ENCODE measurements at places on chromosomes 16 and 17.

- peak; percentile 32 for DNase-seq
Measured at GRCh38 chr17:62965174-62965685, 805 bp upstream of the TANC2 start.

- DNase-seq = no peak
Measured at GRCh38 chr17:56918916-56919315, 5.1 kb upstream of the TRIM25 start.

GRCh38 chr17:229709-230394 is 48.4 kb upstream of the DOC2B start:
- no peak for DNase-seq

DNA sequence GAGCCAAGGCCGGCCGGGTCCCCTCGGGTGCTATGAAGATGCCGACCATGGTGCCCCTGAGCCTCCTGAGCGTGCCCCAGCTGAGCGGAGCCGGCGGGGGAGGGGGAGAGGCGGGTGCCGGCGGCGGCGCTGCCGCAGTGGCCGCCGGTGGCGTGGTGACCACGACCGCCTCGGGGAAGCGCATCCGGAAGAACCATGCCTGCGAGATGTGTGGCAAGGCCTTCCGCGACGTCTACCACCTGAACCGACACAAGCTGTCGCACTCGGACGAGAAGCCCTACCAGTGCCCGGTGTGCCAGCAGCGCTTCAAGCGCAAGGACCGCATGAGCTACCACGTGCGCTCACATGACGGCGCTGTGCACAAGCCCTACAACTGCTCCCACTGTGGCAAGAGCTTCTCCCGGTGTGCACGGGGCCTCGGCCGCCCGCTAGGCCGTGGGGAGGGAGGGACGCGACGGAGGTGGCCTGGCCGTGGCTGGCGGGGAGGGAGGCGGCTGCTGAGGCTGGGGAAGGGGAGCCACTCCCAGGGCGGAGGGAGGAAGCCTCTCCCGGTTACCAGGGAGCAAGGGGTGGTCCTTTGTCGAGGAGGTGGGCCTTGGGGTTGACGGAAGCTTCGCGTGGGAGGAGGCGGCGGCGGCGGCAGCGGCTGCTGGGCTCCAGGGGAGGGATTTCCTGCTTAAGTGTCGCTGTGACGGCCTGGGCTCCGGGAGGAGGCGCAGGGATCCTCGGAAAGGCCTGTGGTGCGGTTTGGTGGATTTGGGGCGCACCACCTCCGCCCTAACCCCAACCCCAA is 1.3 kb downstream of the MAZ start:
- peak; percentile 95 for DNase-seq

DNA sequence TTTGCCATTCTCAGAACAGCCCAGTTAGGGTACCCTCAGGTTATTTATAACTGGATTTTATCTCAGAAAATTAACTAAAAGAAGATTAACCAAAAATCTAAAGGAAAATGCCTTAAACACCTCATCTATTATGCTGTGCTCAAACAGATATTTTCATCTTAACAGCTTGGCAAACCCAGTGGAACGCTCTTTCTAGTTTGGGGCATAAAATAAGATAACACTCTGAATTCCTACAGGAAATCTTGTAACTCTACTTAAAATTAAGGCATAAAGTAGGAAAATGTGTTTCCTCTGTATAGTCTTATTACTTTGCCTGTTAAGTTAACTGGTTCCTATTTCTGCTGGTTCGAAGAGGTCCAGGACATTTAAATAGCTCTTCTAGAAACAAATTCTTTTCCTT is 723.9 kb downstream of the MAF start:
- no peak for DNase-seq

DNA sequence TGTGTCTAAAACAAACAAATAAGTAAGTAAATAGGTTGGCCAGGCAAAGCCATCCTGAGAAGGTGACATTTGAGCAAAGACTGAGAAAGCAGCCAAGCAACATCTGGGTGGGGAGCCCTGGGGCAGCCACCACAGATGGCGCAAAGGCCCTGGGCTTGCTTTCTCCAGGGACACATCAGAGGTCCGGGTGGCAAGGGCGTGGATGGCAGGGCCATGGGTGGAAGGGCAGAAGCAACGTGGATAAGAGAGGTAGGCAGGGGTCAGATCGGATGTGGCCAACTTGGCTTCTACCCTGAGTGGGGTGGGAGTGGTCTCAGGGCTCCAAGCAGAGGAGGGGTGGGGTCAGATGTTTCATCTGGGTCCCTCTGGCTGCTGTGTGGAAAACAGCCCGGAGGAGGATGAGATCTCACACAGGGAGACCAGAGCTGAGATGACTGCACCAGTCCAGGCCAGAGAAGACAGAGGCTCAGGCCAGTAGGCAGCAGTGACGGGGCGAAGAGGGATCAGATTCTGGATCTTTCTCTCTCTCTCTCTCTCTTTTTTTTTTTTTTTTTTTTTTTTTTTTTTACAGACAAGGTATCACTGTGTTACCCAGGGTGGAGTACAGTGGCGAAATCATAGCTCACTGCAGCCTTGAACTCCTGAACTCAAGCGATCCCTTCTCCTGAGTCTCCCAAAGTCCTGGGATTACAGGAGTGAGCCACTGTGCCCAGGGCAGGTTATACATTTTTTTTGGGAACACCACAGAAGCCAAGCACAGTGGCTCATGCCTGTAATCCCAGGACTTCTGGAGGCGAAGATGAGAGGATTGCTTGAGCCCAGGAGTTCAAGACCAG is 6.1 kb upstream of the SPN start:
- no peak for DNase-seq

DNA sequence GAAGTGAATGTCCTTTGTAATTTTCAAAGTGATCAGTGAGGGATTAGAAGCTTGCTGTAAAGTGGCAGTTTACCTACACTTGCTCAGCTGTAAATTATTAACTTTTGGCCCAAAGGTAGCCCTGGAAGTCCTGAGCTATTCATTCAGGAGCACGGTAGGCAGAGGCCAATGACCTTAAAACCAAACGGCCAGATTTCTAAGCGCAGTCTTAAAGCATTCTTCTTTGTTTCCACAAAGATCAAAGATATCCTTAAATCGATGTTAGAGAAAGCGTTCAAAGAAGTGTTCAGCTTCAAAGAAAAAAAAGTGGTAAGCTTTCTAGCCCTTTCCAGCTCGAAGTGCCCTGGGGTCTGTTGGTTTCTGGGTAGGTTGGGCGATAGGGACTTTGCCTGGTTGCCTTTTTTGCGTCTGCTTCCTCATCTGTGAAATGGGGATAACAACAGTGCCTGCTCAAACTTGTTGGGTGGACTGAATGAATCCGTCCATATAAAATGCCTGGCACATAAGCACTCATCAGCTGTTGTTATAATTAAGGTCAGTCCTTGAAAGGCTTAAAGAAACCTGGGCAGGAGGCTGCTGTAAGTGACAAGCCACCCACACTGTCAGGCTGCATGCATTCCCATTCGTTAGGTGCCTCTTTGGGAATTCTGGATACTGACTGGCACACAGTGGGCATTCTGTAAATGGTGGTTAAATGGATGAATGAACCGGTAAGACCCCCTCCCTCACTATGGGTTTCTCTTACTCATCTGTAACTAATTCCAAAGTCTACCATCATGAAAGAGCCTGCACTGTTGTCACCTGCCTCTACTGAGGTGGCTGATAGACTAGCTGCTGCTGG is 113.2 kb downstream of the PRKCA start:
- DNase-seq = no peak

DNA sequence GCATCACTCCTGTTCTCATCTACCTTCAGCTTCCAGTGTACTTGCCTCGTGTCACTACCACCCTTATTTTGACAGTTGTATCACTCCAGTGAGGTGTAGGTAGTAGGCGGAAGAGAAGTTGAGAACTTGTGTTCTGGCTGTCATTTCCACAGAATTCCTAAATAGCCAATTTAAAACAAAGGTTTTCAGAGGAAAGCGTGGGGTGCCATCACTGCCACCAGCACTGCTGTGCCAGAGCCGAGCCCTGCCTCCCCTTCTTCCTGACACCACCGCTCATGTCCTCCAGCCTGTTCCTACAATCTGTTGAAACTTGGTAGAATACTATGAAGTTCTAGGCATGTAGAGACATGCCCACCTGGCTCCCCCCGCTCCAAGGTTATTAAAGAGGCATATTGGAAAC is 215.8 kb downstream of the TANC2 start:
- no peak for DNase-seq

- peak; percentile 75 for DNase-seq
Measured at GRCh38 chr17:42536372-42537155, 523 bp downstream of the NAGLU start.
